Ovary (tissue), 10 donors: ENCODE measurements at places on chromosomes 12 and 14.

GRCh38 chr14:26599291-26599690, 1.5 kb upstream of the NOVA1 start:
- DNase-seq: no peak

GRCh38 chr12:121430833-121431415, 31.0 kb downstream of the RNF34 start:
- DNase-seq: no peak

DNA sequence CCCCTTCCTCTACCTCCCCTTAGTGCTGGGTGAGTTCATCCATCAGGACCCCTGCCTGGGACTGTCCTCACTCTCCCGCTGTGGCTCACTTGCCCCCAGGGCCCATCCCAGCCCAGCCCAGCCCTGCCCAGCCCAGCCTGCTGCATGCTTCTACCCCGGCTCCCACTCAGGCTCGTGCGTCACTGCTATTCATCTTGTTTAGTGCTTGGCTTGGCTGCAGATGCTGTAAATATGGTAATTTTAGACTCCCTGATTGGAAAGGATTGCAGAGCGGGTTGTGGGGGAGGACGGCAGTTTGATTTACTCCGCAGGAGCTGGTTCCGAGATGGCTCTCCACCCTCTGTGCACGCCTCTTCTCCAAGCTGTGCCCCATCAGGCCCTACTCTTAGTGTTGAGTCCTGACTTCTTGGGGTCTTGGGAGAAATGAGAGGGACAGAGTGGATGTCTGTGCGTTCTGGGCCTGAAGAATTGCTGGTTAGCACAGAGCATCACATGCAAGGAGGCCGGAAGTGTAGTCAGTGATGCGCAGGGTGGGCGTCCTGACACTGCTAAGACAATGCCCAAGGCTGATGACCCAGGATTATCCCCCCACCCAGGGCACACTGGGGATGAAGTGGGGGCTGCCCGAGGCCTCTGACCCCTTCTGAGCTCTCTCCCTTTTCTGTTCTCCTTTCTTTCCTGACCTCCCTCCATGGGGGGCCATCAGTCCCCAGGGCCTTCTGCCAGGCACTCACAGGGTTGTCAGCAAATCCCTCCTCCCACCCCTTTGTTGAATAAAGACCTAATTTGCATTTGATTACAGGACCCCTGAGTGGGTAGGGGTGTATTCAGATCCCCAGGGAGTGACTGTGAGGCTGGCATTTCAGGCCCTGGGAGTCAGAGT, 244.4 kb downstream of the ZFP36L1 start:
- peak; percentile 95 for DNase-seq

DNA sequence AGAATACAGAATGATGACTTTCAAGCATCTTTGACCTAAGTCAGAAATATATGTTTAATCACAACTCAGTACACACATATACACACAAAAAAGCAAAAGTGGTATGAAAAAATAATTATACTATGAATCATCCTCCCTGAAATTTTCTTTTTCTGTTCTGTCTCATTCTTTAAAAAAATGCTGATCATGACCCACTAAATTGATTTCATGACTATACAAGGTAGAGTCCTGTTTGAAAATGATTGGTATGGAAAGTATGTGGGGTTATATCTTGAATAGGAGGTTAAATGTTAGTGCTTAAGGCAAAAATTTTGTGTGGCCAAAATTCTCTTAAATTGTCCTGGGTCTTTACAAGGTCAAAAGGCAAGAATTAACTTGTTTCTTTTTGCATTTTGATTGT, 80.4 kb downstream of the SUDS3 start:
- DNase-seq: no peak

DNA sequence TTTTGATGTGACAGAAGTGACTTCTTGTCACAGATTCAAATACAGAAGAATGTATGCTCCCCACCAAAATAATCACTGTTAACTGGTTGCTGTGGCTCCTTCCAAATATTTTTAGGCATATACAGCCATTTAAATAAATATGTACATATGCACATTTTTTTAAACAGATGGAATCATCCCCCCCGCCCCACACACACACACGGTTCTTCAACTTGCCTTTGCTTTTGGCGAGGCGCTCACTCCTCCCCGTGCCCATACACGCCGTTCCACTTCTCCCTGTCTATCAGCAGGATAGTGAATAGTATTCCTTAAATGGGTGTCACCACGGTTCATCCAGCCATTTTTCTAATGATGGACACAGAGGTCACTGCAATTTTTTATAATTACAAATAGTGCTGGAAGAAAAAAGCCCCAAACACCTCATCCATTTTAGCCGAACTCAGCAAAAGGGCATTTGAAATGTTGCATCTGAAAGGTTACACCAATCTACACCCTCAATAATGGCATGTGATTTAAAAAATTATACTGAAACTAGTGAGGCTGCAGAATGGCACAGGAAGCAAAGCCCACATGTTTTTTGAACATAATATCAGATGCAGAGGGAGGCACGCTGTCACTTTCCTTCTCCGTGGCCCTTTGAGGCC, 39.2 kb upstream of the MEG3 start:
- no peak for DNase-seq

DNA sequence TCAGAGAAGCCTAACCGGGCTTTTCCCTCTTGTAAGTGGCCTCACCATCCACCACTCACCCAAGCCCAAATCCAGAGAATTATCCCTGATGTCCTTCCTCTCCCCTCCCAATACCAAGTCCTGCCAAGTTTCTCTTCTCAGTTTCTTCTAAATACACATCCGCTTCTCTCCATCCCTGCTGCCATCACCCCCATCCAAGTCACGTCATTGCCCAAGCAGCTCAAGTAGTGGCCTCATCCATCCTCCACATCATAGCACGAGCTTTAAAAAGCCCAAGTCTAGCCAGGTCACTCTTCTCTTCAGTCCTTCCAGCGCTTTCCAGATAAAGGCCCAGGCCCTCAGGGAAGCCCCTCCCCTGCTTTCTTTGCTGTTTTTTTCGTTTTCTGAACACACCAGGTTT, 25.4 kb downstream of the IL31 start:
- DNase-seq: no peak

DNA sequence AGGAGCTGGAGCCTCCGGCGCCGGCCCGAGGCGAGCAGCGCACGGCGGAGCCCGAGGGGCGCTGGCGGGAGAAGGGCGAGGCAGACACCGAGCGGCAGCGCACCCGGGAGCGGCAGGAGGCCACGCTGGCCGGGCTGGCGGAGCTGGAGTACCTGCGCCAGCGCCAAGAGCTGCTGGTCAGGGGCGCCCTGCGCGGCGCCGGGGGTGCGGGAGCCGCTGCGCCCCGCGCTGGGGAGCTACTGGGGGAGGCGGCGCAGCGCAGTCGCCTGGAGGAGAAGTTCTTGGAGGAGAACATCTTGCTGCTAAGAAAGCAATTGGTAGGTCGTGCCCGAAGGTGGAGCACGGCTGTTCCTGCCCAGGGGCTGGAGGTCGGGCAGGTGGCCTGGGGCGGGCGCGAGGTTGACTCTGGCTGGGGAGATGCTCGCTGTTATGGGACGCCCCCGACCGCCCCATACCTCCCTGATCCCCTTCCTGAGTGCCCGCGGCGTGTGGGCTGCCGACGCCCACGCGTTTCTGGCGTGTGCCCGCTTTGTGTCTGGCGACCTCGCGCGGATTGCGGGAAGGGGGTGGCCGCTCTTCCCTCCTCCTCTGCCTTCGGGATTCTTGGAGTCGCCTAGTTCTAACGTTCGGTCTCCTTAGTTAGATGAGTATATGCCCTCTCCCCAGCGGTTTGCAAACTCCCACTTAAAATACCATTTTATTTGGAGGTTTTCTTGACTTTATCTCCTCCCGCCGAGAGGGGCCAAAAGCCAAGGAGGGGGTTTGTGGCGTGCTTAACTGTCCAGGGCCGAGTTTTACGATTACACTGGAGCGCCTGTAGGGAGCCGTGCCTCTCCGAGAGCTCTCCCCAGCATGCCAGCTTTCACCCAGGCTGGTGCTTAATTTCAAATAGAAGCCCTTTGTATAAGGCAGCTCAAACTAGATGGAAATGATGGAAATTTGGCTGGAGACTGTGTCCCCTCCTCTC, 752 bp downstream of the DACT1 start:
- peak; percentile 58 for DNase-seq

- DNase-seq: no peak
These were observed 137.3 kb downstream of the NAV3 start for GRCh38 chr12:77968021-77968420.

GRCh38 chr14:20331053-20331613, 1.9 kb downstream of the CCNB1IP1 start:
- no peak for DNase-seq

DNA sequence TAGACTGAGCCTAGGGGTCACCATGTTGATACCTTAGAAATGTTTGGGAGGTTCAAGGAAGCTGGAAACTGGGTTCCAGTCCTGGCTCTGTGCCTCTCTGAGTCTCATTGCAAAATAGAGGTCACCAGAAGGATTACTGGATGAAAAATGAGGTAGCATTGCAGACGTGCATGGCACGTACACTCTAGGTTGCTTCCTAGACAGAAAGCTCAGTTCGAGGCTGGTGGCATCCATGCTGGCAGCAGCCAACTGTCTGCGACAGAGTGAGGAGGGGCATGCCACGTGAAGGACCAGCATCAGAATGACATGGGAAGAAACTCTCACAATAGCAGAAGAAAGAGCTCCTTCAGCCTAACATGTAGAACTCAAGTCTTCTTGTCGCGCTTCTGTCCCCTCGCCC, 4.6 kb upstream of the CYP46A1 start:
- DNase-seq: peak; percentile 8

DNA sequence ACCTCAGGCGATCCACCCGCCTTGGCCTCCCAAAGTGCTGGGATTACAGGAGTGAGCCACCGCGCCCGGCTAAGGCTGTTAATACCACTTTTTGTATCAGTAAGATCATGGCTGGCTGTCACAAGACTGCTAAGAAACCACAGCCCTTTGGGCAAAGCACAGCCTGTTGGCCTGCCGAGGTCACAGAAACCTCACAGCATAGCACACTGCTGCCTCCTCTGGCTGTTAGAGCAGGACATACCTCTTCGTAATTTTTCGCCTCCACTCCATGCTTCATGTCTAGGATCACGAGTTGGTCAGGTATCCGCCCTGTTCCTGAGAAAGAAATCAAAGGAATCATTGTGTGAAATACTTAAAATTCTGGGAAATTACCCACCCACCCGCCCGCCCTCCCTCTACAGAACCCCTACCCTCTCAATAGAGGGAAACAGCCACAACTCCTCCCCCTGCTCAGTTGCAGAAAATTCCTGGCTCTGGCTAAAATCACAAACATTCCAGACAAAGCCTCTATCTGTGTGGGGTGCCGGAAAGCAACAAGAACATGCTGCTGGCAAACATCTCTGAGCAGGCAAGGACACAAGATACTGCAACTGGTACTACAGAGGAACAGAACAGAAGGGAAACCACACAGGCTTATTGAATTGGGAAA, 20.7 kb upstream of the NEK9 start:
- peak; percentile 78 for DNase-seq

DNA sequence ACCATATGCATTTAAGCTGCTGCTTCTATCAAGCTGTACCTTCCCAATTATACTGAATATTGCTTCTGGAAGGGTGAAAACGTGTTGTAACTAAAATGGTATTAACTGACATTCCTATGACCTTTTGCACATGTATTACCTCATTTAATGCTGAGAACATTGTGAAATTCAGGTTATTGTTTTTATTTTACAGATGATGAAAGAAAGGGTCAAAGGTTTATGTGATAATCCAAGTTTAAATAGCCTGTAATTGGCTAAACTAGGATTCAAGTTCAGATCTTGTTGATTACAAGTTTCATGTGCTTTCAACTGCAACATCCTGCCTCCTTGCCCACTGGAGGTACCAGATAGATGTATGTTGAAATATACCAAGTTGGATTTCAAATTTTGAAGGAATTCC, 433.3 kb upstream of the PRICKLE1 start:
- no peak for DNase-seq

DNA sequence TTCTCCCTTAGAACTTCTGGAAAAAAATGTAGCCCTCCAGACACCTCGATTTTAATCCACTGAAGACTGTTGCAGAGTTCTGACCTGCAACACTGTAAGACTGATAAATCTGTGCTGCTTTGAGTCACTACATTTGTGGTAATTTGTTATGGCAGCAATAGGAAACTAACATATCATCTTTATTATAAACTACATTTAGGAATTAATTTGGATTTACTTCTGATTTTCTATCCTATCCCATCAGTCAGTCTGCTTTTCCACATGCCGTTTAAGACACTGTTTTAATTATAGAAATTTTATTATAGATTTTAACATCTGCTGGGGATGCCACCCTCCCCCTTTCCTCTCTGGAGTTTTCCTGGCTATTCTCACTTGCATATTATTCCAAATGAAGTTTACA, 375.2 kb downstream of the DUSP6 start:
- no peak for DNase-seq

DNA sequence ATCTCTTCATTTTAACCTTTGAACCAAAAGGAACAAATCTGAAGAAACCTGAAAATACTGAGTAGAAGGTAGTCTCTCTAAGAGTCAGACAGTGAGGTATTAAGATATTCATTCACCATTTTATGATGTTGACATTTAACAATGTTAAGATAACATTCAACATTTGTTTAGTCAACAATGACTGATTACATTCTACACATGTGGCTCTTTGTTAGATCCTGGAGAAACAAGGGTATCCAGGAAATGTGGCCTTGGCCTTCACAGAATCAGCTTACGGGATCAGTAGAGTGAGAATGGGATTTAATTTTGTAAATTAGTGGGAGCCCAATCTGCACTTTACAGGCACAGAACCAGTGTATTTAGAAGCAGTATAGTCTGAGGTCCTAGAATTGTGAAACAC, 355.5 kb downstream of the KCNH5 start:
- DNase-seq: no peak

GRCh38 chr14:63857466-63858030, 4.7 kb downstream of the SYNE2 start:
- DNase-seq: no peak

- peak; percentile 47 for DNase-seq
These were observed 56.1 kb downstream of the RERG start for GRCh38 chr12:15165012-15165659.

DNA sequence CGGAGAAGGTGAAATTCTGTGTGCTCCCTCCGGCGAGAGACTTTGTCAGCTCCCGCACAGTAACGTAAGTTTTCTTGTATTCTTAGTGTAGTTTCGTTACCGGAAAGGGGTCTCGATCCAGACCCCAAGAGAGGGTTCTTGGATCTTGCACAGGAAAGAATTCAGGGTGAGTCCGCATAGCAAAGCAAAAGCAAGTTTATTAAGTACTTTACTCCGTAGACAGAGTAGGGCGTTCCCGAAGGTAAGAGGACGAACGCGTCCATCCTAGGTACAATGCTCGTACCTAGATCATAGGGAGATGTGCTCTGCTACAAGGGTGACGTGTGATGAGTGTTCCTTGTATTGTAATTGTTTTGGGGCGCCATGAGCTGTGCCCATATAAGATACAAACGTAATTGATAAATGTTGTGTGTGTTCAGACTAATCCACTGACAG, 293 bp downstream of the IFI27L1 start:
- DNase-seq: no peak

DNA sequence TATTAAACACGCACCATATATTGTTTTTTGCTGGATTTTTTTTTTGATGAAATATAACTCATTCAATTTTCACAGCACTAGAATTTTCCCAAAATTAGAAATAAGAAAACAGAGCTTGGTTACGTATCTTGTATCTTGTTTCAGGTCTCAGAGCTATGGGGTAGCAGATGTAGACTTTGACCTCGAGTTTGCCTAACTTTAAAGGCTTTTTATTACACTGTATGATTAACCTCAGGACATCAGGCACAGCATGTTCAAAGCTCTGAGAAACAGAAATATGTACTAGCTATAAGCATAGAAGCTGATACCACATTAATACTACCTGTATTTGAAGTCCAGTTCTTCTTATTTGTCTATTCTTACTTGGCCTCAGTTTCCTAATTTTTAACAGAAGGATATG, 171.9 kb upstream of the KITLG start:
- no peak for DNase-seq
